ENCODE measurements at places on chromosomes 3 and 15. TPM values are rescaled to one million over a fixed set of nuclear protein-coding genes. Genes with fewer than 3 reads are reported as not detected.

- peak; percentile 21 for DNase-seq
Measured at GRCh38 chr3:56059731-56060130, 408.5 kb downstream of the ERC2 start.

ARF4 gene
- total RNA-seq, result 275 TPM

HIGD2B gene
- total RNA-seq, result not detected

- DNase-seq, result peak; percentile 22
Measured at GRCh38 chr3:109927726-109928125, 590.4 kb upstream of the DPPA4 start.

GRCh38 chr3:114175204-114175987 is 3.5 kb downstream of the DRD3 start:
- DNase-seq, result no peak

DNA sequence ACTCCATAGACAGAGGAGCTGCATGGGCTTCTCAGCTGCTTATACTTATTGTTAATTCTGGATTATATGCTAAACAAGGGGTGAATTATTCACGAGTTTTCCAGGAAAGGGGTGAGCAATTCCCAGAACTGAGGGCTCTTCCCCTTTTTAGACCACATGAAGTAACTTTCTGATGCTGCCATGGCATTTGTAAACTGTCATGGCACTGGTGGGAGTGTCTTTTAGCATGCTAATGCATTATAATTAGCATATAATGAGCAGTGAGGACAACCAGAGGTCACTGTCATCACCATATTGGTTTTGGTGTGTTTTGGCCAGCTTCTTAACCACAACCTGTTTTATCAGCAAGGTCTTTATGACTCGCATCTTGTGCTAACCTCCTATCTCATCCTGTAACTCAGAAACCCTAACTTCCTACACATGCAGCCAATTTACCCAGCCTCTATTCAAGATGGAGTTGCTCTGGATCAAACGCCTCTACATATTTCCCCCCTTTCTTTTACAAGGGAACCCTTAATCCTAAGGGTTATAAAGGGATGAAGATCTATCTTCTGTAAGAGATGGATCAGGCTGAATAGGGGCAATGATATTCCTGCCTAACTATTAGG is 12.1 kb upstream of the DMXL2 start:
- DNase-seq, result no peak

LRRIQ4 gene
- not detected for total RNA-seq

DNA sequence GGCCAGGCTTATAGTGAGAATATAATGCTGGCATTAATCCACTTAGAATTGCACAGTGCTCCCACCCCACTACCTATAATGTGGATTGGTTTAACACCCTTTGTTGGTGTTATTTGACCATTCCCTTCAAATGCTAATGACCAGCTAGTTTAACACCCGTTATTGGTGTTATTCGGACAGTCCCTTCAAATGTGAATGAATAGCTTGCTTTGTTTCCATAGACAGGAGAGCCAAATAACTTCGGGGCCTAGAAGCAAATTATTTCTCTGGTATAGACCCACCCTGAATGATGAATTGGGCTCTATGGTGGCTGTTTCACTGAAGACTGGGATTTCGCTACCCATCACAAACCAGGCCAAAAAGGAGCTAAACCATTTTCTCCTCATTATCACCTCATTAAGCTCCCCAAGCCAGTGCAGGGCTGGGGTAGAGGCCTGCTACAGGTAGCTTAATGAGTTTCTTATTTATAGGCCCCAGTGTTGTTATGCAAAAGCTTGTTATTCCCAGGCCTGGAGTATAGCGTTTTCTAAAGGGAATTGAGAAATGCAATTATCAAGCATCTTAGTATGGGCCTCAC is 494.1 kb upstream of the DPH6 start:
- DNase-seq, result no peak

DNA sequence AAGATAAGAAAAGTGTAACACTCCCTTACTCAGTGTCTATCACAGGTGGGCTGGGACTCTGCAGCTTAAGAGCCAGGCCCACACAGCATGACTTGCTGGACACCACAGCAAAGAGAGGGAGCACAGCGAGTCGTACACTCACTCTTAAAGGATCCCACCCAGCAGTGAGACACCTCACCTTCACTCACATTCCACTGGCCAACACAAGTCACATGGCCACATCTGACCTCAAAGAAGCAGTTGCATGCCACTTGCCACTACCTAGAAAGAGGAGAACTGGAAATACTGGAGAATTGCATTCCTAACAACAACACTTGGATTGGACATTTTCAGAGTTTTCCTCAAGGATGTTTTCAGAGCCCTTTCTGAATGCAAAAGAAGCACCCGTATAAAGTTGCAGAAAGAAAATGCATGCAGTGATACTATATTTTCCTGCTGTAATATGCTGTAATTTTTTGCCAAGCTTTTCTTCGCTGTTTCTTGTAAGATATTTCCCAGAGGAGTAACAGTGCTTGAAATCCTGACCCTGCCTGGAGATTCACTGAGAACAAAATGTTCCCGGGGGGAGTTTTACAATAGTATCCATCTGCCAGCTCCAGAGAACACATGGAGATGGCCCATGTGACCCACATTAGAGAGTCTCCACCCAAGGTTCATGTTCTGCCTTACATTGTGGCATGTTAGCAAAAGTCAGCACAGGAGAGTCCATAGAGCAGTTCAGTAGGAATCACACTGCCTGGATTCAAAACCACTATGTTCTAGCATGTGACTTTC is 42.2 kb downstream of the TRIM42 start:
- peak; percentile 72 for DNase-seq

GRCh38 chr15:60583946-60584345 is 105.0 kb upstream of the ICE2 start:
- no peak for DNase-seq

DNA sequence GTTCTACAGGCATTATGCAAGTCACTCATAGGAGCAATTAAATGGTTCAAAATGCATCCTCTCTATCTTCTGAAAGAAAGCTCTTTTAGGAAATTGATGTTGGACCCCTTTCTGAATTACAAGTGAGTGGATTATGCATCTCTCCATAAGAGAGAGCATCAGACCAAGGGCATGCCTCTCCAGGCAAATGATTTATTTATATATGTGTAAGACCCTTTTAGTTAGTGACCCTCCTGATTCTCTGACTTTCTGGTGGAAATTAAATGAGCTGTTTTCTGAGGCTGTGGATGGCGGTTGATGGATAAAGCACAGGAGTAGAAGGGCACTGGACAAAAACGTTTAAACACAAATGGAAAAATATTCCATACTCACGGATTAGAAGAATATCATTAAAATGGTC is 62.6 kb downstream of the CADPS start:
- no peak for DNase-seq

DNA sequence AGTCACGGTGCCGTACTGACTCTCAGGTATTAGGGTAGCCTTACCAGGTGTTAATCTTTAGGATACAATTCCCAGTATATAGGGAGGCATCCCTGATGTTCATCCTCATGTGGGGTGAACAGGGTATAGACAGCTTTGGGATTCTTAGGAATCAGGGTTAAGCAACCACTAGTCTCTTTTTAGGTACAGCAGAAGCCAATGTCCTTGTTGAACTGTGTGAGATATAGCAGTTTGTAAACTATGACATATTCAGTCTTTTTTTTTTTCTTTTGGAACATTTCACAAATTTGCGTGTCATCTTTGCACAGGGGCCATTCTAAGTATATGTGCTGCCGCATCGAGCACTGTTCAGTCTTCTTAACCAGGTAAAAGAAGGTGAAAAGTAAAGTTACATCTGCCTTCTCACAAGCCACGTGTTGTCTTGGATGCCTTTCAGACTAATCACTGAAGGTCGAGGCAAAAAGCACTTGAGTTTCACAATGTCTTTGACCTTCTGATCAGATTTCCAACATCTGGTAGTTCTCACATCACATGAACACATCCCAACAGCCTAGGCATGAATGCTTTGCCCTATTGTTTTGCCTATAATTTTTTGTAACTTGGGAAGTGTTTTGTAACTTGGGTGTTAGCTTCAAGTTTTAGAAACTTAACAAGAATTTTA is 17.2 kb downstream of the TSEN2 start:
- DNase-seq, result peak; percentile 77

TNFSF10 gene
- not detected for total RNA-seq

- peak; percentile 19 for DNase-seq
Measured at GRCh38 chr3:61857297-61857696, 295.9 kb downstream of the PTPRG start.

RARB gene
- total RNA-seq, result not detected

RYR3 gene
- total RNA-seq, result not detected

GOLGA8A gene
- total RNA-seq, result 27.3 TPM

All from LHCN-M2 (cell line).